ENCODE measurements at places on chromosomes 6 and 20.
A peak's percentile ranks its signal among the peaks of the same experiment; 100 is the strongest.

- DNase-seq = no peak
Observed at GRCh38 chr6:37640786-37641395, 56.8 kb downstream of the MDGA1 start.

DNA sequence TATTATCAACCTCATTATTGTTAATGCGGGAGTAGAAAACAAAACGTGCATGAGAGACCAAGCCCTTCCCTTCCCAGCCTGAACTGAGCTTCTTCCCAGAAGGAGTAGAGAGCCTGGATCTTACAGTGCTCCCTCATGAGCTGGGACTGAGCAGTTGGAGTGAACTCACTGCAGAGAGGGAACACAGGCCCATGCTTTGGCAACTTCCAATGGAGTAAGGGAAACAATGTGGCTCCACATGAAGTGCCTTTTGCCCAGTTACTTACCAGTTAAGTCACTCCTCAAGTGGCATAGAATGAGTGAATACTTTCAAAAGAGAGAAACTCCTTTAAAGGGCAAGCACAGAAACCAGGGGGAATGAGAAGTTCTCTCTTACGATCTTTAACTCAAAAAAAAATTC is 12.4 kb downstream of the FHL5 start:
- no peak for DNase-seq

GRCh38 chr6:122778985-122779661 is 393 bp upstream of the FABP7 start:
- DNase-seq = no peak

DNA sequence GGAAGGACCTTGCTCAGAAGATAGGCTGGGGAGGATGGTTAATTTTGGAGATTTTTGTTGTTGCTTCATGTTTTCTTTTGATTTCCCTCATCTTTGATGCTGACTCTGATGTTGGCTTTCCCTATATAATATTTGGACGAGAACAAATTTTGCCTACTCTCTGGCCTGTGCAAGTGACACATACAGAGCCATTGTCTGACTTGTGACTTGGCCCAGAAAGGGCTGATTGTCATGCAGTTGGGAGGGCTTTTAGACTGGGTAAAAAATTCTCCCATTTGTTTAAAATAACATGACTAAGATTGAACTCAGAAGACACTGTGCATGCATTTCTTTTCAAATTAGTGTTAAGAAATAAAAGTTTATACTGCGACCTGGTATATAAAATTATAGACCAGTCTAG is 98.6 kb upstream of the SUPT3H start:
- no peak for DNase-seq

DNA sequence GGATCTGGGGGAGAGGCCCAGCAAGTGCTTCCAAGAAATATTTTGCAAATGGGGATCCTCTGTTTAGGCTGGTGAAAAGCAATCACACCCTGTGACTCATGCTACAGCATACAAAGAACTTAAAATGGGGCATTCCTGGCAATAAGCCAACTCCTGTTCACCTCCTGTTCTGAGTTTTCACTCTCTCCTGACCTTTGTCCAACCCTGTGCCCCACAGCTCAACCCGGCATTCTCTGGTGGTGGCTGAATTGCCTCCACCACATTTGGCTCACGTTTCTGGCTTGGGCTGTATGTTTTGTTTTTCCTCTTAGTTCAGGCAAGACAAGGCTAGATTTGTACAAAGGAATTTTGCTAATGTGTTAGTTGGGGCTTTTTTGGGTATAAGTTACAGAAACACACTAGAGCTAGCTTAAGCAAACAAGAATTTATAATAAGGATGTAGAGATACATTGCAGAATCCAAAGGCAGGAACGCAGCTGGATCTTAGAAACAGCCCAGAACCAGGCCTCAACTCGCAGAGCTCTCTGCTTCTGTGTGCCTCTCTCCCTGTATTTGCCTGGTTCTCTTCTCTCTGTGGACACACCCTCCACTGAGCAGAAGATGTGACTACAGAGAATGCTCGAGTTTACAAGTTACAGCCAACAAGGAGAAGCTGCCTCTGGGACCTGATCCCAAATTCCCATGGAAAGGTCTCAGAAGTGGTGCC is 9.4 kb downstream of the ABCC10 start:
- peak; percentile 66 for DNase-seq

- DNase-seq = no peak
Observed at GRCh38 chr20:60507087-60507694, 549.0 kb downstream of the CDH26 start.

DNA sequence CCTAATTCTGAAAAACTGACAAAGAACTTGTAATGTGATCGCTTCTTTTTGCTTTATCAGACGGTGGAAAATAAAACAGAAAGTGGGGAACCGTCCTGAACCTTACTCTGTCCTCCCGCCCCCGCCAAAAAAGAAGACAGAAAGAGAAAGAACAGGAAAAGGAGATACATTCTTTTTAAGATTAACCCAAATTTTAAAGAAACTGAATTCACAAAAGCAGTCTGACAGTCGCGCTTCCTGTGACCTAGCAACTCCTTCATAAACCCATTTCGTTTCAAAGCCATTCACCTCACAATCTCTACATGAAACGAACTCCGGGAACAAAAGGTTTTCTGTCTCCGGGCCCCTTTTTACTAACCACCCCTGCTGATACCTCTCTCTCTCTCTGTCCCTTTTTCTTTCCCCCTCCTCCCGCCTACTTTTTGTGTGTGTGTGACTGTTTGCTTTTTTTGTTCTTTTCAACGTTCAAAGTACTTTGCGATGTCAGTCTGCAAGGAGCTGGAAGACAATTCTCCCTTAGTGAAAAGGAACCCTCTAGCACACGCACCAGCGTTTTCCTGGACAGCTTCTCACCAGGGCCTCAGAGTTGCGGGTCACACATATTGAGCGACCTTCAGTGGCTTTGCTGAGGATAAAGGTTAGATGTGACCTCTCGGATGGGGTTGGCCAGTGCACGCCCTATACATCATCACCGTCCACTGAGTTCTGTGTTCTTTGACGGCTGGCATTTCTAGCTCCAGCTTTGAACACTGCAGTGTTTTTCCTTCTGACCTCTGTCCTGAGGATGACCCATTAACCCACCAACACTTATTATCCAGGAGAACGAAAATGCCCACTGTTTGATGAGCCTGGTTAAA is 530 bp upstream of the NEDD9 start:
- no peak for DNase-seq

DNA sequence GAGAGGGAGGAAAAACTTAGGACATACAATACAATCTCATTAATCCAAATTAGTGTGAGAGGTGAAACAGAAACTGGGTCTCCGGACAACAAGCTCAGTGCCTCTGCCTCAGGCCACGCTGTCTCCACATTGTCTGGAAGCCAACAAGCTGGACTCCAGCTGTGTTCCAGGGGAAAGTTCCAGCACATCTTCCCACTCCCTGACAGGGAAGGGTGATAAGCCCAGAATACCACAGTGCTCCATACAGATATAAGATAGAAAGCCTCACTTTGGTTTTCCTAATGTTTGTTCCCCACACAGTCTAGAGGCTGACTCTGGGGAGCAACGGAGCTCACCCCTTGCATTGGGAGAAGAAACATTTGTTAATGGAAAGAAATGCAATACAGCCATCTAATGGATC is 117.1 kb upstream of the SPTLC3 start:
- DNase-seq = no peak

- DNase-seq = no peak
Observed at GRCh38 chr20:46058599-46059281, 29.7 kb downstream of the SLC12A5 start.

DNA sequence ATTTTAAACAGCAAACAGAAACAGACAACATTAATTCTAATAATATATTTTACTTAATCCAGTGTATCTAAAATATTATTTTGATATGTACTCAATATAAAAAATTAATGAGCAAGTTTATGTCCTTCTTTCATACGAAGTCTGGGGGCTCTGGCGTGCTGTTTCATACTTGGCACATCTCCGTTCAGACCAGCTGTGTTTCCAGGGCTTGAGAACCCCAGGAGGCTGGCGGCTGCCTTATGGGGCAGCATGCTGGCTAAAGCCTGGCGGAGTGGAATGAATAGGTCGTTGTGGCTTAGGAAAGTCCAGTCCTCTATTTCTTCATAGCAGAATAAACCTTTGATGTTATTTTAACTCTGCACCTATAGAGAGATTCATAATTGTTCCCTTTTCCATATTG is 43.3 kb downstream of the DUSP22 start:
- no peak for DNase-seq

GRCh38 chr6:98672681-98673475 is 161.5 kb upstream of the POU3F2 start:
- DNase-seq = no peak

DNA sequence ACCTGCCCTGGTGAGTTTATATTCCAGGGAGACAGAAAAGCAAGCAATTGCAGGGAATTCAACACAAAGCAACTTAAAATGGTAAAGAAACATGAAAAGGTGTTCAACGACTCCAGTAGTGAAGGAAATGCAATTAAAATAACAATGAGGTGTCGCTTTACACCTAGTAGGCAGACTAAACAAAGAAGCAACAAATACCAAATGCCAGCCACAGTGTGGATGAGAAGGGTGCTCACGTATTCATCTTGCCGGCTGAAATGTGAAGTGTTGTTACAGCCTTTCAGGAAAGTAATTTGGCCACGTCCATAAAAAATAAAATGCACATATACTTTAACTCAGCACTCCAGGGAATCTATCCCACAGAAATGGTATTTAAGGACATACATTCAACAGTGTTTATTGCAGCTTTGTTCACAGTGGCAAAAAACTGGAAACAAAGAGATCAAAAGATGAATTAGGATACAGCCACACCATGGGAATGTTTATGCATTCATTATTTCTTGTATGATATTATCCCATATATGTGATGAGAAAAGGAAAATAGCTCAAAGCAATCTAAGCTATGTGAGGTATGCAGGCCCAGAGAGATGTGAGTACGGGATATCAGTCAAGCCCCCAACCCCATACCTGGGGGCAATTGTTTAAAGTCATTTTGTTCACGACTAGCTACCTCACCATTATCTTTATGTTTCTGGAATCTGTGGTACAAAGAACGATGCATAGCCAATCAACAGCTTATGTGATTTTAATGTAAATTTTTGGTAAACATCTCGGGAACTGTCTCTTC is 266.0 kb upstream of the SOX4 start:
- DNase-seq = no peak

- peak; percentile 37 for DNase-seq
Observed at GRCh38 chr6:20409427-20409971, 7.8 kb downstream of the E2F3 start.

DNA sequence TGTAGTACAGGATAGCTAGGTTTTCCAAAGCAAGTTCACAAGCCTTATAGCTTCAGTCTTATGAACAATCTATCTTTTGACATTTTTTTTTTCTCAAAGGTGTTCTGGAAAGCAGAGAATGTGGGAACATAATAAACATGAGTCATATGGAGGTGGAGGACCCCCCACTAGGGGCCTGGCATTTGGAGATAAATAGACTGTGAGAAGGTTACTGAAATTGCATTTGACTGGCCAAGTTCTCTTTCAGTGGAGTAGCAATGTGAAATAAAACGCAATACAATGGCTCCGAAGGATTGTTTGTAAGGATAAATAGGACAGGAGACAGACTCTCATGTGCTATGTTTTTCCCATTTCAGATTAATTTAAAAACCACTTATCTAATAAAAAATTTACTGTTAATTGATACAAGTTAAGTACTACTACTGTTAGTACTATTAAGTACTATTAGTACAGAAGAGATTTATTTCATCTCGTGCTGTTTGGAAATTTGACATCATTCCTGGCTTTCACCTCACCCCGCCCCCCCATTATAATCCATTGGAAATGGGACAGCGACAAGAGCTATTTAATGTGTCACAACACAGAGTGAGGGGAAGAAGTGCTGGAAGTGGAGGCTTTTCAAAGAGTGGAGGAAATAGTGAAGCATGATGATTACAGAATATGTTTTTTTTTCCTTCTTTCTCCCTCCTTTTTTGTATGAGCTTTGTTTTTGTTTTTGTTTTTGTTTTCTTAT is 122.6 kb upstream of the ID4 start:
- DNase-seq = no peak

DNA sequence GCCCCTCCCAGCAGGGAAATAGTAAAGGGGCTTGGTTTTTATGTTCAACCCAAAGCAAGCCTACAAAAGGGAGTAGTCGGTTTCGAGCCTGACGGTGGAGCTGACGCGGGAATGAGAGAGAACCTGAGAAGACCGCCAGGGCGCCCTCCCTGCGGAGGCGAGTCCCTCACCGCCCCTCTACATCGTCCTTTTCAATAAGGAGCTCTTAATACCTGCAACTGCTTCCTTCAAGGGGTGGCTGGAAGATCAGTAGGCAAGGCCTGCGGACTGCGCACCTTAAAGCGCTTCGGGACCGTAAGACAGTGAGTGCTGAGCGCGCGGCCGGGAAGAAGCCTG is 709 bp upstream of the ZNF76 start:
- DNase-seq = peak; percentile 62

- DNase-seq = no peak
Observed at GRCh38 chr6:110714143-110714542, 101.1 kb downstream of the CDK19 start.

DNA sequence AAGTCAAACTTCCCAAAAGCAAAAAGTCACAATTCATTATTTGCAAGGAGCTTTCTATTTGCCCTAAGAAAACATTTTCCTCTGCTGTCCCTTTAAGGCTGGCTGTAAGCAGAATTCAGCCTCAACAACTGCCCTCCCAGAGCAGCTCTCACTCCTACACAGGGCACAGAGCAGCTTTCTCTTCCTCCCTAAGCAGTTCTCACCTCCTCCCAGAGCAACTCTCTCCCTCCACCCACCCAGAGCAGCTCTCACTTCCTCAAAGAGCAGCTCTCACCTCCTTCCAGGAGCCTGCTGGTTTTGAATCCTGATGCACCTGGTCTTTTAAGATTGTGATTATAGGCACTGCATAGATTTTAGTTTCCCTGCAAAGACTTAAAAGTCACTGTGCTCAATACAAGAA is 120.6 kb upstream of the TMEM181 start:
- DNase-seq = no peak

- DNase-seq = peak; percentile 42
Observed at GRCh38 chr6:108966855-108967755, 118.9 kb downstream of the ARMC2 start.

DNA sequence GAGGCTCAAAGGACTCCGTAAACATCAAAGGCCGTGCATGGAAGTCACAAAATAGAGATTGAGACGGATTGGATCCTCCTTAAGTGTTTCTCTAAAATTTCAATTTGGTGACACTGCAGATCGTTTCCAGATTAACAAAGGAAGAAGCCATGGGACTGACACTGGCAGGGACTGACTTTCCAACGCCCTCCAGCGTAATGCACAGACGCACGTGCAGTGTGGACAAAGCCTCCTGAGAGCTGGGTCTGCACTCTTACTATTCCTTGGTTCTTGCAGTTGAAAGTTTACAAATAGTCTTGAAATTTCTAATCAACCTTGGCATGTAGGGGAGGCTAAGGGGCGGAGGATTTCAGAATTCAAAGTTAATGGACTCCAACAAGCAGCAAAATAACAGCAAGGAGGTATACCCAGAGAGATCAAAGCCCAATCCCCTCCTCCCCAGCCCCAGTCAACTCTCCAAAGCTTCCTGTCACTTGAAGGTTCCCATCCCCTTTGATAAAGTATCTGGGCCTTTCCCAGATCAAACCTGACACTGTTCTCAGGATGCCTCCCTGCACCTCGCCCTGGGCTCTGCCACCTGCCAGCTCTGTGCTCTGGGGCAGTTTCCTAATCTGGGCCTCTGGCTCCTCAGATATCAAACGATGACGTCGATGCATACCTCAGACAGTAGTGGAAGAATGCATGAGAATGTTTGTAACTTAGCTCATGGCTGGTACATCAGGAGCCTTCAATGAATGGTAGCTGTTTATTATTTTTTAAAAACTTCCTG is 106.5 kb upstream of the TRAF3IP2 start:
- no peak for DNase-seq

- no peak for DNase-seq
Observed at GRCh38 chr6:148164645-148165044, 178.0 kb upstream of the SASH1 start.

GRCh38 chr6:101926149-101926925 is 532.8 kb downstream of the GRIK2 start:
- DNase-seq = no peak

GRCh38 chr6:55954436-55954835 is 79.0 kb upstream of the BMP5 start:
- no peak for DNase-seq
